ENCODE measurements at places on chromosomes 7 and 10.

DNA sequence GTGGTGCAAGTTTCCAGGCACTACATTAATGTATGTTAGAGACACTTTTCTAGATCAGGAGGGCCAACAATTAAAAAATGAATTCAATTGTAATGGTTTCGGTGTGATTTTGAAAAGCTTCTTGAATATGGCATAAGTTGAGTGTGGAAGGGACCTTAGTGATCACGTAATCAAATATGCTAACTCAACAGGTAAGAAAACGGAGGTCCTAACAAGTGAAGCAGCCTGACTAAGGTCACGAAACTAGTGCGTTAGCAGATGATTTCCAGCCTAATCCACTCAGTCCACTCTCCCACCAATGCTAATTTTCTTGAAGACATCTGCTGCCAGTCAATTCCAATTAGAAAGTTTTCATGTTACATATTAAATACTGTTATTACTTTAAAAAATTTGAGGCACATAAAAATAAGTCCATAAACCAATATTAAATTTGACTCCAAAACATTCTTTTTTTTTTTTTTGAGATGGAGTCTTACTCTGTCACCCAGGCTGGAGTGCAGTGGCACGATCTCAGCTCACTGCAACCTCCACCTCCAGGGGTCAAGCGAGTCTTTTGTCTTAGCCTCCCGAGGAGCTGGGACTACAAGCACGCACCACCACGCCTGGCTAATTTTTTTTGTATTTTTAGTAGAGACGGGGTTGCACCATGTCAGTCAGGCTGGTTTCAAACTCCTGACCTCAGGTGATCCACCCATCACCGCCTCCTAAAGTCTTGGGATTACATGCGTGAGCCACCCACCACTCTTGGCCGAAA lies 2.3 kb upstream of the RSBN1L start:
- no peak for DNase-seq

DNA sequence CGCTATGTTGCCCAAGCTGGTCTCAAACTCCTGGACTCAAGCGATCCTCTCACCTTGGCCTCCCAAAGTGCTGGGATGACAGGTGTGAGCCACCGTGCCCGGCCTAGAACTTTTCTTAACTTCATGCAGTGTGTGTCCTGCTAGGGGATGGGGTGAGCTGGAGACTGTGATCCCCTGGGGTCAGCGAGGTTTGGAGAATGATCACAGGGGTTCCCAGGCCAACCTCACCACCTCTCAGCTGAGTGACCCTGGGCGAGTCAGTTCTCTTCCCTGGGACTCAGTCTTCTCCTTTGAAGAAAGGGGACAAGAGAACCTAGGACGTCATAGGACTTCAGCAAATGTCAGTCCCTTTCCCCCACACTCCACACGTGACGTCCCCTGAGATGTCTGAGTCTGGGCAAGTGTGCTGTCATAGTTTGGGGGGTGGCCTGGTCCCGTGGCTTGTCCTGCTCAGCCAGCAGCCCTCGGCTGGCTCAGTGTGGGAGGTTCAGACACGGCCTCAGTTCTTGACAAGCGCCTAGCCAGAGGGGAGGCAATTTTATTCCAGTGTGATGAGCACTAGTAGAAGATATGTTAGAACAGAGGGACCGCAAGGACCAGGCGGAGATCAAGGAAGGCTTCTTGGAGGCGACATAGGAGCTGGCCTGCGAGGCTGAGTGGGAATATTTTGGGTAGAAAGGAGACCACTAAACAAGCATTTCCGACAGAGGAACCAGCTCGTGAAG lies 43.3 kb upstream of the ELN start:
- no peak for DNase-seq

- no peak for DNase-seq
These were observed 5.3 kb upstream of the KCNIP2 start for GRCh38 chr10:101848894-101849351.

- peak; percentile 20 for DNase-seq
These were observed 143.1 kb upstream of the STK17A start for GRCh38 chr7:43439631-43440401.

Data from NCI-H345 (cell line).